ENCODE measurements at places on chromosomes 12 and 14.

- no peak for DNase-seq
These were observed 16.5 kb downstream of the SPTLC2 start for GRCh38 chr14:77599889-77600288.

DNA sequence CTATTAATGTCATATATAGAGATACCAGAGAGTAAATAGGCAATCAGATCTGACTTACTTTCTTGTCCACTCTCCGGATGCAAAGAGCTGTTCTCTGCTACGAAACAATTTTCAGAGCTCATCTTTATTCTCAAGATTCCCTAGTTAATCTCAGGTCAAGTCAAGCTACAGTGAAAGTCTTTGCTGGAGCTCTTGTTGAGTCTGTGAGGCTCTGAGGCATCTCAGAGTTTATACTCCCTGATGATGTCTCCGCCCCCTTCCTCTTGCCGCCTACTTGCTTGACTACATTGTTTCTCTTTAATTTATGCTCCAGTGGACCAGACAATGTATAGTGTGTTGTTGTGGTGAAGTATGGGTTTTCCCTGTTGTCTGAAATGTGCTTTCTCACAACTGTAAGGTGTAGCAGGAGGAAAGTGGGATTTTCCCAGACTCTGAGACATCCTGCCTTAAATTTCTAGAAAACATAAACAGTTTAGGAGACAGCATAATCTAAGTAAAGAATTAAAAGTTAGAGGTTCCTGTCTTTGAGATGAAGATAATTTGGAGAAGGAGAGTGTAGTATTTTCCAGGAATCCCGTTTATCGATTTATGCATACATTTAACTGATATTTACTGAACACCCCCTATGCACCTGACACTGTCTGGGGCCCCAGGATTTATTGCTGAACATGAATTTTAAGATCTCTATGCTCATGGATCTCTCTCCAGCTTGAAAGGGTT, at the start of gene CD69:
TSS of gene CD69 (minus strand) at position 203 of the 720 bp plus-strand sequence. CDS start at position 122, 81 bp downstream.
- DNase-seq: peak; percentile 81

DNA sequence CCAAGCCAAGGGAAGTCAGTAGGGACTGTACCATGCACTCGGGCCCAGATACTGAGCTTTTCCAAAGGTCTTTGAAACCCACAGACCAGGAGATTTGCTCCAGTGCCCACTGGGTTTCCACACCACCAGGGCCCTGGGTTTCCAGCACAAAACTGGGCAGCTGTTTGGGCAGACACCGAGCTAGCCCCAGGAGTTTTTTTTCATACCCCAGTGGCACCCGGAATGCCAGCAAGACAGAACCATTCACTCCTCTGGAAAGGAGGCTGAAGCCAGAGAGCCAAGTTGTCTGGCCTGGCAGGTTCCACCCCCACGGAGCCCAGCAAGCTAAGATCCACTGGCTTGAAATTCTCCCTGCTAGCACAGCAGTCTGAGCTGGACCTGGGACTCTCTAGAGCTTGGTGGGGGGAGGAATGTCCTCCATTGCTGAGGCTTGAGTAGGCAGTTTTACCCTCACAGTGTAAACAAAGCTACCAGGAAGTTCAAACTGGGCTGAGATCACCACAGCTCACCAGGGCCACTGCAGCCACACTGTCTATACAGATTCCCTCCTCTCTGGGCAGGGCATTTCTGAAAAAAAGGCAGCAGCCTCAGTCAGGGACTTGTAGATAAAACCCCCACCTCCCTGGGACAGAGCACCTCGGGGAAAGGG, 793.7 kb downstream of the RPS29 start:
- DNase-seq: no peak

DNA sequence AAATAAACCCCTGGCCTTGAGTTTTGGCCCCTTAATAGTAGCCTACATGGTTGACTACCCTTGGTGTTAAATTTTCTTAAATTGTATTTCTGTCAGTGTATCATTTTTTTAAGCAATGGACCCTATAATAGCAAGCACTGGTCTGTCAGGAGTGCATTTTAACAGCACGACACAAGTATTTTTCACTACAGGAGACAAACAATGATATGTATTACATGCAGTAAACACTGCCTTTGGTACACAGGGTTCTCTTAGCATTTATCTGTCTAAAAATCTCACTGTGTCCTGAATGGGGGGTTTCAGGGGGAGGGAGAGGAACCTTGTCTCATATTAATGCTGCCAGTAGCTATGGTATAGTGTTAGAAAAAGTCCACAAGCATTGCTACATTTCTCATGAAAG, 18.4 kb downstream of the LMO3 start:
- no peak for DNase-seq
